ENCODE measurements at places on chromosomes 13 and 19.

GRCh38 chr13:79802389-79803085, 321.6 kb downstream of the NDFIP2 start:
- DNase-seq, result no peak

DNA sequence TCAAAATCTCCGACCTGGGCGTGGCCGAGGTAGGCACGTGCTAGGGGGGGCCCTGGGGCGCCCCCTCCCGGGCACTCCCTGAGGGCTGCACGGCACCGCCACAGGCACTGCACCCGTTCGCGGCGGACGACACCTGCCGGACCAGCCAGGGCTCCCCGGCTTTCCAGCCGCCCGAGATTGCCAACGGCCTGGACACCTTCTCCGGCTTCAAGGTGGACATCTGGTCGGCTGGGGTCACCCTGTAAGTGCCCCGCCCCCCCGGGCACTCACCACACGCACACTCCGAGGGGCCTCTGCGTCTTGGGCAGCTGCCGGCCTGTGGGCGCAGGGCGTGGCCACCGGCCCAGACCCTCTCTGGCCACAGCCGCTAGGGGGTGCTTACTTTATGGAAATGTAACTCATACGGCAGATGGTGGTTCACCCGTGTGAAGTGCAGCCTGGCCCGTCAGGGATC, 14.9 kb downstream of the STK11 start:
- no peak for DNase-seq

DNA sequence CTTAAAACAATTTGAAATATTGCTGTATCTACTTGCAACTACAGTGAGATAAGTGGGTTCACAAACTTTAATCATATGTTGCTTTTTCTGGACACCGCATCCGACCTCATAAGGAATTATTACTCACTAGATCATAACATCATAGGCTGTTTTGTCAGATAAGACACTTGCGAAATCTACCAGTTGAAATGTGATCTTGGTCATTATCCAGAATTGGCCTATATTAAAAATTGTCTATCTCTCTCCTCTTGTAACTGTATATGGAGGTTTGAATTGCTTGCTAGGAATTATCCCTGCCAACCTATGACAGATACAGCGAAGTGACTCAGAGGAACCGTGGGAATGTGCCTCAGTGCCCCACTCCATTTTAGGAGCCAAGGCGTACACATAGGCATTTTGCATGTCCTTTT, 117.0 kb upstream of the POSTN start:
- no peak for DNase-seq

DNA sequence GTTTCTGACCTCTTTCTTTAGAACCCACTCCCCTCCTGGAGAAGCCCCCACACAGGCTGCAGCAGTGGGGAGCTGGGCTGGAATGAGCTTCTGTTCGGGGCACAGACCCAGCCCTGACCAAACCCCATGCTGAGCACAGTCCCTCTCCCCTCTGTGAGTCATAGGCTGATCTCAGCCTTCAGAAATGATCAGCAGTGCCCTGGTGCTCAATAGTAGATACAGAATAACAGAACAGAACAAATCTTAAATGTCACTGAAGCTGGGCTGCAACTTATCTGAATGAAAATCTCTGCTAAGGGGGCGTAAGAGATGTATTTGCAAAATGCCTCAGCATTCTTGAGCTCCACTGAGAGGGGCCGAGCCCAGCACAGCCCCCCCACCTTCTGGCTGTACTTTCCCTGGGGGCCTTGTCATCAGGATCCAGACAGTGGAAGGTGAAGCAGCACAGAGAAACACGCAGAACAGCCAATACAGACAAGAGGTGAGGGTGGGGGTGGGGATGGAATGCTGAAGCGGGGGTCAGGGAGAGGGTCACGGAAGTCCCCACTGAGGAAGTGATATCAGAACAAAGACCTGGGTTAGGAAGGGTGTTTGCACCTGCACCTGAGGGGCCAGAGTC, 9.9 kb downstream of the ZNF665 start:
- DNase-seq, result no peak

DNA sequence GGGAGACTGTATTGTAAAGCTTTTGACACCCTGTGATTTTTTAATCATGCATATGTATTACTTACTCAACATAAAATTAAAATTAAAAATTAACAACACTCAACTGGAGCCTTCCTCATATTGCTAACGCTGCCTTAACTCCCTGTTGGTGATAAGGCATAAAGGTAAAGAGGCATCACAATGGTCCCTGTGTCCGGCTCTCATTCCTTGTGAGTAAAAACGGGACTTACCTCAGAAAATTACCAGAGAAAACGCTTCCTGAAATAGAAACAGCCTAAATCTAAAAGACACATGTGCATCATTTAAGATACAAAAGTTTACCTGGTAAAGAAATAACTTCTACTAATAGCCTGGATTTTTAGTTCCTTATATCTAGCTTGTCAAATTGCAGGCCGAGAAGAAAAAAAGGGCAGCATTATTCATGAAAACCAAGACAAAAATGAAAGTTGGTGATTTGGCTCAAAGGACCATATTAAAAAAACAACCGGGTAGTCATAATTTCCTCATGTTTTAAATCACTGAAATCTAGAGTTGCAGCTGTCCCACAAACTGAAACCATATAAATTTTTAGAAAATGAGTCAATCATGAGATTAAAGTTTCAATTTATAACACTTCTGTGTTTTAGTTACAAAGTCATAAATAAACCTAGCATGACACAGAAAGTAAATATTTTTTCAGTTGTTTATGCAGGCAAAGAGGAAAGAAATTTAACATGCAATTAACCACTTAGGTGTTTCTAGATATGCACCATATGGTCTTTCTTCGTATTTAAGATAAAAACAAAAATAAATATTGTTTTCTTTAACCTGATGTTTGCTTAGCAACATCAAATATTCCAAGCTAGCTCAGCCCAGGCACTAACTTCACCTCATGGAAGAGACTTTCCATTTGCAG, 94.7 kb downstream of the MIPEP start:
- DNase-seq, result peak; percentile 81

GRCh38 chr19:18233224-18233825, 7.1 kb upstream of the PDE4C start:
- DNase-seq, result no peak

GRCh38 chr13:104650431-104650830, 1584.2 kb upstream of the SLC10A2 start:
- DNase-seq, result no peak

GRCh38 chr19:2722541-2723344, 1.6 kb upstream of the DIRAS1 start:
- DNase-seq, result no peak

DNA sequence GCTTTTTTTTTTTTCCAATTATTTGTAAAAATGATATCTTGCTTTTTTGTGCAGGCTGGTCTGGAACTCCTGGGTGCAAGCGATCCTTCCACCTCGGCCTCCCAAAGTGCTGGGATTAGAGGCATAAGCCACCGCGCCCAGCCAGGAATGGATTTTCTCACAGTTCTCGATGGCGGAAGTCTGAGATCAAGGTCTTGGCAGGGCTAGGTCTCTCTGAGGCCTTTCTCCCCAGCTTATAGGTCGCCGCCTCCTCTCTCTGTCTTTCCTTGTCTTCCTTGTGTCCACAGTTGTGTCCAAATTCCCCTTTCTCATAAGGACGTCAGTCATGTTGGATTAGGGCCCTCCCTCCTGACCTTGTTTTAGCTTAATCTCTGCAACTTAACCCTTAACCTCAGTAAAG, 200.5 kb downstream of the UQCRFS1 start:
- no peak for DNase-seq

- DNase-seq, result peak; percentile 6
Observed at GRCh38 chr13:33285420-33286124, at the start of gene STARD13. STARD13 (minus strand) TSS chr13:33285755; CDS start chr13:33285638, 117 bp downstream.

- no peak for DNase-seq
Observed at GRCh38 chr13:23965346-23965745, 68.0 kb upstream of the C1QTNF9B start.

DNA sequence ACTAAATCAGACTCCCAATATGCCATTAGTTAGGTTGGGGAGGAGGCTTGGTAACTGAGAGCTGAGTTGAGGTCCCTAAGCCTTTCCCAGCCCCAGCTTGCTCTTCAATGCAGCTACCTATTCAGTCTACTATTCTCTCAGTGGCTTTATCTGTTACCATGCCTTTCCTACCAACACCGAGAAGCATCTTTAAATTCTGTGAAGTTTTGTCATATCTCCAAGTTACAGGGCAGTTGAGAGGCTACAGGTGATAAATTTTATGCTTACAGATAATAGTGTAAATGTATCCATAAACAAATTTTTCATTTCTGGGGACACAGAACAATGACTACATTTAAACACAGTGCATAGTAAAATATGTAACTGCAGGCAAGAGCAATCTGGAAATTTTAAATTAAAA, 110.6 kb downstream of the ELF1 start:
- DNase-seq, result no peak

GRCh38 chr19:13334801-13335481, 171.3 kb downstream of the CACNA1A start:
- no peak for DNase-seq

DNA sequence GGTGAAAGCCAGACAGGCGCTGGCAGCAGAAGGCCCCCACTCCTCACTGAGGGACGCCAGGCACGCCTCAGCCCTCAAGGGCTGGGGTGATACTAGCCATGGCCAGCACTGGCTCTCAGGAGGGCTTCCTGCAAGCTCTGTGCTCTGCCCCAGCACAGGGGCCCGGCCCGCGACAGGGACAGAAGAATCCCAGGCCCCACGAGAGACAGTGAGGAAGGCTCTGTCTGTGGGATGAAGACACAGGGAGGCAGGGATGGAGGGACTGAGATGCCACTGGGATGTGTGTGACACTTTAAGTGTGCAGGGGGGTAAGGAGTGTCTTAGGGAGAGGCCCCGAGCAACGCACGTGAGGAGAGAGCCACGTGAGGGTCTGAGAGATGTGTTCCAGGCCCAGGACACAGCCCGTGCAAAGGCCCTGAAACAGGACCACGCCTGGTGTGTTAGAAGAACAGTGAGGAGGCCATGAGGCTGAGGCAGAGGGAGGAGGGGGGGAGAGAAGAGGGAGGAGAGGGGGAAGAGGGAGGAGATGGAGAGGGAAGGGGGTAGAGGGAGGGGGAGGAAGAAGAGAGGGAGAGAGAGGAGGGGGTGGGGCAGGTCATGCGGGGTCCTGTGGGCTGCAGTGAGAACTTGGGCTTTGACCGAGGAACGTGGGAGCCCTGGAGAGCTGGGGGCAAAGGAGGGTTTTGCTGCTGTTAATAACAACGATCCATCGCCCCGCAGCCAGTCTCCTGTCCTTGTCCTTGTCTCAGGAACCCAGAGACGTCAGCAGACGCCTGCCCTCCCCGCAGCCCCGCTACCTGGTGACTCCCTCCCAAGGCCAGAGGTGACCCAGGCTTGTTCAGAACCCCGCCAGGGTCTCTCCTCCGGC, 7.2 kb downstream of the RPL36 start:
- DNase-seq, result no peak

DNA sequence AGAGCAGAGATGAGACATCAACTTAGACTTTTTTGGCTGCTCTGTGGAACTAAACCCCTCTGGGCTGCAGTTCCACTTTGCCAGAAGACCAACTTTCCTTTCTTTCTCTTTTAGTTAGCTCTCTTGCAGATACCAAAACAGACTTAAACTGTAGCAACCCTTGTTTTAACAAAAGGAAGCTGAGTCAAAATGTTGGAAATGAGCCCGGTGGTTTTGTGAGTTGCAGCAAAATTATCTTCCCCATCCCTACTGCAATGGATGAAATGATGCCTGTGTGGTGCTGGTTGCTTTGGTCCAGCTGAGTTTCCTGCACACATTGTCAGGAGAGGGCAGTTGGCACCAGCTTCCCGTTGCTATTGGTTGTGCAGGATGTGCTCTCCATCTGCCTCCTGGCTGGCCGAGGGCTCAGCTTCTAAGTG, 115.3 kb downstream of the LRCH1 start:
- DNase-seq, result peak; percentile 62

DNA sequence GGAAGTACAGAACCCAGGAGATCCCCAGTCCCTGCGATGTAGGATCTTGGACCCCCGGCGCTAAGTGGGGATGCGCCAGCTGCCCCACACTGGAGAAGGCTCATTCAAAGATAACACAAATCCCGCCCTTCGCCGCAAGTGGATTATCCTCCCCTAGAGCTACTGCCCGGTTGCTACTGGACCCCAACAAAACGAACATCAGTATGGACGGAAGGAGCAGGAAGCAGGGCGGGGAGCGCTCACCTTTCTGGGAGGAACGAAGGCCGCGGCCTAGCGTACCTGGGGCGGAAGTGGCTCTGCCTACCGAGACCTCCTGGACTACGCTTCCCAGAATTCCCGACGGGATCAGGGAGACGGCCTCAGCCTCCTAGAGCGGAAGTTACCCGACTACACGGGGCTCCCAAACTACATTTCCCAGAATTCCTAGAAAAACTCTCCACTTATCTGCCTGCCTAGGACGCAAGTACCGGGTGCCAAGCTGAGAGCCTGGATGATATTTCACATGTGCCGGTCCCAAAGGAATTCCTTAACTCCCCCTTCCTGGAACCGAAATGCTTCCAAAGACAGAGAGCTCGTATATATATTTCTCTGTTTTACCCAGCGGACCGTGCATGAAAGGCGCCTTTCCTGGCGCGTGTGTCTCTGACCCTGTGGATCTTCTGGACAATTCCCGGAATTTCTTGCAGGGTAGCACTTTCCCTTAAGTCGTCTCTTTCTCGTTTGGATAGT, at the start of gene ZNF112:
Gene ZNF112 (minus strand): TSS at position 298 of the 729 bp plus-strand sequence. CDS start 16,141 bp downstream, outside the sequence.
- DNase-seq, result peak; percentile 1

- DNase-seq, result no peak
Observed at GRCh38 chr19:8333767-8334457, 9.2 kb downstream of the KANK3 start.

DNA sequence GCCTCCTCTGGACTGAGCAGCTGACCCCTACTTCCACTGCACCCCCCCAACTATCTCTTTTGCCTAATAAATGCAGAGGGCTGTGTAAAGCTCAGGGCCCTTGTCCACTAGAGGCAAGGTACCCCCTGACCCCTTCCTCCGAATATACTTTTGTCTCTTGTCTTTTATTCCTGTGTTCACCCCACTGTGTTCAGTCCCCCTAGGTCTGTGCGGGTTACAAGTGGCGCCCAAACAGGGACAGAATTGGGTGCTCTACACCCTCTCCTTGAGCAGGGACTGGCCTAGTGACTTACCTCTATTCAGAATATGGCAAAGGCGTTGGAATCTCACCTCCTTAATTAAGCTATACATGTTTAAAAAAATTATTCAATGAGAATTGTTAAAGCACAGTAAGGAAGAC, 15.0 kb downstream of the ZNF350 start:
- no peak for DNase-seq

DNA sequence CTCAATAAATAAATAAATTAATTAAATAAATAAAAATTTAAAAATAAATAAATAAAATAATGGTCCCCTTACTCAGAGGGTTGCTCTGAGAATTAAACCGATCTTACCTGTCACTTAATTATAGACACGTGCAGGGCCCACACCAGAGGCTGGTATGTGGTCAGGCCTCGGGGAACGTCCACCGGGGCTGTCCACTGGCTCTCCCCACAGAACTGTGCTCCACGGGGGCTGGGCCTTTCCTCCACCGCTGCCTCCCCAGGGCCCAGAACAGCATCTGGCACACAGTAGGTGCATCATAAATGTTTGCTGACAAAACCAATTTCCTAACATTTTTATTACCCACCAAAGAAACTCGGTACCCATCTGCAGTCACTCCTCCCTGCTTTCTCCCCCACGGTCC, 69.2 kb downstream of the CEBPG start:
- DNase-seq, result no peak

GRCh38 chr19:6038634-6039405, 60.9 kb upstream of the RANBP3 start:
- DNase-seq, result peak; percentile 52

- peak; percentile 56 for DNase-seq
Observed at GRCh38 chr19:632579-633067, 714 bp downstream of the POLRMT start.

GRCh38 chr13:35160896-35161295, 218.8 kb downstream of the NBEA start:
- no peak for DNase-seq

Data from activated CD4-positive, alpha-beta T cell treated with anti-CD3 and anti-CD28 coated beads, Interleukin-2, amount 50 U/mL, for 16 hours (primary cell).